ENCODE measurements at places on chromosomes 4 and X.

GRCh38 chrX:141791856-141792255 is 46.3 kb upstream of the MAGEC3 start:
- DNase-seq: no peak

GRCh38 chrX:41779030-41779564 is 55.1 kb downstream of the GPR82 start:
- no peak for DNase-seq

- no peak for DNase-seq
Measured at GRCh38 chrX:111041018-111041462, 55.0 kb upstream of the PAK3 start.

DNA sequence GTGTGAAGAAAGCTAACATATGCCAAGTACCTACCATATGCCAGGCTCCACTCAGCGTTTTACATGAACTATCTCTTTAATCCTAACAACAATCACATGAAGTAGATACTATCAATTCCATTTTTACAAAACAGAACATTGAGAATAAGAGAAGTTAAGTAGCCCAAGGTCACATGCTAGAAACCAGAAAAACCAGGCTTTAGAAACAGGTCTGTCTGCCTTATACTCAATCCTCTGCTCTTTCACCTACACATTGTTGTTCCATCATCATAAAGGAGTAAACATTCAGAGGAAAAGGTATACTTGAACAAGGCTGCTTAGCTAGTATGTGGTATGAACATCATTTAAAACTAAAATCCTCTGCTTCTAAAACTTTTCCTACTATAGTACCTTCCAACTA is 42.1 kb downstream of the WDFY3 start:
- no peak for DNase-seq

- no peak for DNase-seq
Measured at GRCh38 chr4:56787380-56787779, 34.1 kb downstream of the SPINK2 start.

DNA sequence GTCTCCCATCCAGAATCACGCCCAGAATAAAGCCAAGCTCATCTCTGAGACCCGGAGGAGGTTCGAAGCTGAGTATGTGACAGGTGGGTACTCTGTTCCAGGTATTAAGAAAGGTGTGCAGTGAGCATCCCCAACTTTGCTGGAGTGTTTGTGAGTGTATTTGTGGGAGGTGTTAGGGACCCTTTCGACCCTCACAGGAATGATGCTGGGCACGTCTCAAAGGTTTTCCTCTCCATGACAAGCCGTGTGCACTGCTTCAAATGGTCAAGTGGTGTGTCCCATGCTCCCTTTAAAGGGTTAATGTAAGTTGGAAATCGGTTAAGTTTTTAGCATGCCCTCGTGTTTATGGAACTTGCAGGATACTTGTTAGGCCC is 442 bp downstream of the MOSPD2 start:
- no peak for DNase-seq

GRCh38 chr4:130074096-130074495 is 978.1 kb downstream of the C4orf33 start:
- no peak for DNase-seq

DNA sequence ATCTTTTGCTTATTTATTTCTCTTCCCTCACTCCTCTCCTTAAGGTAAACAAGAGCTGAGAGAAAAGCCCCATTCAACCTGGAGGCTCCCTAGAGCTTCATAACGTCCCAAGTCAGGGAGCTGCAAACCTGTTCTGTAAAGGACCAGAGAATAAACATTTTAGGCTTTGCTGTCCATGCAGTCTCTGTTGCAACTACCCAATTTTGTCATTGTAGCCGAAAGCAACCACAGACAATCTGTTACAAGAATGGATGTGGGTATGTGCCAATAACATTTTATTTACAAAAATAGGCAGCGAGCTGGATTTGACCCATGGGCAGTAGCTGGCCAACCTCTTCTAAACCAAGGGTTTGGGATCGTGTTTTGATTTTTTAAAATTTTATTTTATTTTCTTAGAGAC is 71.3 kb upstream of the TBL1X start:
- DNase-seq: no peak

GRCh38 chrX:80751456-80751855 is 58.2 kb downstream of the BRWD3 start:
- DNase-seq: no peak

DNA sequence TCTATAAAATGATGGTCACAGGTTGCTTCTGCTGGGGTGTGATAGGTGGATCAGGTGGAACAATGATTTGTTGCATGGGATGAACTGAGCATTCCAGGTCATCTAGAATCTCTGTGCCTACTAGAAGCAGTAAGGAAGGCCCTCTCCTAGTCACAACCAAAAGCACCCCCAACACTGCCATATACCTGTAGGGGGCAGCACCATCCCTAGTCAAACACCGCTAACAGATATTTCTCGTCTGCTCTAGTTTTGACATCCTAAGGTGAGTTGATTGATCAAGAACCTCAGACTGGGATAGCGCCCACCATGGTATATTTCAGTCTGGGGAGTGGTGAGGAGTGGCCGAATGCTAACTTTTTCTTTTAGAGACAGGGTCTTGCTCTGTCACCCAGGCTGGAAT is 160.2 kb downstream of the NHS start:
- no peak for DNase-seq

DNA sequence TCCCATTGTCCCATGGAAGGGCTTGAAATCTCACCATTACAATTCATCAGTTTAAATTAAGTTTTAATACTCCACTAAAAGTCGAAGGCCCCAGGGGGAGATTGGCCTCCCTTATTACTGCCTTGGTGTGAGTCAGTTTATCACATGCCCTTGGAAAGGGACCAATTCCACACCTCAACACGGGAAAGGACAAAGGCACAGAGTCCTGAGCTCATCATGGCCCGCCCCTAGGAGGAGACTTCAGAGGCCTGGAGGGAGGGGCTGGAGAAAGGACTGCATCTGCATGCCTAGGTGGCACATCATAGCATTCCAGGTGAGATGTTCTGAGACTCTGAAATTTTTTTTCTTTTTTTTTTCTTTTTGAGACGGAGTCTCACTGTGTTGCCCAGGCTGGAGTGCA is 2.8 kb upstream of the SEL1L3 start:
- no peak for DNase-seq

- DNase-seq: no peak
Measured at GRCh38 chr4:186297013-186297645, 31.1 kb downstream of the F11 start.

- DNase-seq: no peak
Measured at GRCh38 chr4:46505131-46505530, 115.2 kb upstream of the GABRA2 start.

DNA sequence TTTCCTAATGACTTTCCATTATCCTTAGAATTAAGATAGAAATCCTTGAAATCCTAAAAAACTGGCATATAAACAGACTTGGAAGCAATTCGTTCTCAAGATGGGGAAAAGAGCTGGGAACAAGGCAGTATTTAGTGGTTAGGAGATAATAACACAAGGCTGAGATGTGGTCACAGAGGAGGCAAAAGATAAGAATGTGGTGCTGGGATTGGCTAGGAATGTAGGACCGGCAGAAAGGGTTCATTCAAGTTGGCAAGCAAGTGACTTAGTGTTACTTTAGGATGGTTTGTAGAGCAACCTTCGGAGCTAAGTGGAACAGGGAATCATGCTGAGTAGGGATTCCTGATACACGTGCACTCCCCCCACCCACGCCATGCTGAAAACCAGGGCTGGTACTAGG is 121.9 kb upstream of the RPS6KA3 start:
- DNase-seq: no peak

DNA sequence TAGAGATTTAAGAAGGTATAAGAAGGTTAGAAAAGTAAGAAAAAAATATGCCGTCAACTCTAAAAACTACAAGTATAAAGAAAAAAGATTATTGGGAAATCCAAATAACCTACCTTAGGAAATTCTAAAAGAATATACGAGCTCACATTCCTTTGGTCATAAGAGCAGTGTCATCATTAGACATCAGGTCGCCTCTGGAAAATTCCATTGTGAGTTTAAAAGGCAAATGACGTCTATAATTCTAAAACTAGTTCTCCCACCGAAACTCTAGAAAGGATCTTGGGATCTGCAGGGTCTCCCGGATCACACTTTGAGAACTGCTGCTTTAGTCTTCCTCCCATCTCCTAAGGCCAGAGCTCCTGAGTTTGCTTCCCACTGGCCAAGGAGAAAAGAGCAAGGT is 518 bp upstream of the SAT1 start:
- no peak for DNase-seq

- DNase-seq: no peak
Measured at GRCh38 chr4:174435974-174436373, 86.3 kb downstream of the HPGD start.

DNA sequence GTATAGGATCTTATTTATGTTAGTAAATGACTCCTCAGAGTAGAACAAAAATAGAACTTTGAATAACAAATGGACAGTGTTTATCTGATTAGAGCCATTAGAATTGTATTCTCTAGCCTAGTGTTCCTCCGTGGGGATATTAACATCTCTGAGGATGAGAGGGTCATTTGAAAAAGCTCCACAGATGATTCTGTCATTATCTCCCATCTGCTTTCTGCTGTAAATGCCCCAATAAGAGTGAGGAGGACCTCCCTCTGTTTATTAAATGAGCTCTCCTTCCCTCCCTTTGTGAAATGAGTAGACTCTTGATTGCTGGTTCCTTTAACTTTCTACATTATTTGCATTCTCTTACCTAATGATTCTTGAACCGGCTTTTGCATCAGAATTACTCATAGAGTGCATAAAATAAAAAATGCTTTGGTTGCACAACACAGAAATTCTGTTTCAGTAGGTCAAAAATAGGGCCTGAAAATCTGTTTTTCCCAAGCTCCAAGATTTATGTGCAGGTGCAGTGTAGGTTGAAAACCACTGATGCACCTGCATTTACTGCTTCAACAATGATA is 18.0 kb downstream of the GC start:
- no peak for DNase-seq

DNA sequence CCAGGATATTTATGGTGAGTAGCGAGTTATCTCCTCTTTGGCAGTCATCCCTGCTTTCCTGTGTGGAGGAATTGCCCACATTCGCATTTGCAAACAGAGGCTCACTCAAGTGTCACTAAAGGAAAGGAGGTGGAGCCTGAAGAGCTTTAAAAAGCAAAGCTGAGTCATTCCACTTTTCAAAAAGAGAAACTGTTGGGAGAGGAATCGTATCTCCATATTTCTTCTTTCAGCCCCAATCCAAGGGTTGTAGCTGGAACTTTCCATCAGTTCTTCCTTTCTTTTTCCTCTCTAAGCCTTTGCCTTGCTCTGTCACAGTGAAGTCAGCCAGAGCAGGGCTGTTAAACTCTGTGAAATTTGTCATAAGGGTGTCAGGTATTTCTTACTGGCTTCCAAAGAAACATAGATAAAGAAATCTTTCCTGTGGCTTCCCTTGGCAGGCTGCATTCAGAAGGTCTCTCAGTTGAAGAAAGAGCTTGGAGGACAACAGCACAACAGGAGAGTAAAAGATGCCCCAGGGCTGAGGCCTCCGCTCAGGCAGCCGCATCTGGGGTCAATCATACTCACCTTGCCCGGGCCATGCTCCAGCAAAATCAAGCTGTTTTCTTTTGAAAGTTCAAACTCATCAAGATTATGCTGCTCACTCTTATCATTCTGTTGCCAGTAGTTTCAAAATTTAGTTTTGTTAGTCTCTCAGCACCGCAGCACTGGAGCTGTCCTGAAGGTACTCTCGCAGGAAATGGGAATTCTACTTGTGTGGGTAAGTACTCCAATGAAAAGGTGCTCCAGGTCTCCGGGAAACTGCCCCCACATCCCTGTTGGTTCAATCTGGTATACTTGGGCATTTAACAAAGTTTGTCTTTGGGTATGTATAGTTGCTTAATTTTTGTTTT is at the start of gene EGF:
EGF (plus strand) TSS at position 178 of the 890 bp plus-strand sequence; CDS start at position 631, 453 bp downstream.
- no peak for DNase-seq

- no peak for DNase-seq
Measured at GRCh38 chr4:183586824-183587223, 72.2 kb downstream of the RWDD4 start.

GRCh38 chr4:105634402-105635080 is 73.9 kb downstream of the INTS12 start:
- DNase-seq: no peak

- no peak for DNase-seq
Measured at GRCh38 chr4:174023641-174024040, 259.8 kb downstream of the FBXO8 start.

DNA sequence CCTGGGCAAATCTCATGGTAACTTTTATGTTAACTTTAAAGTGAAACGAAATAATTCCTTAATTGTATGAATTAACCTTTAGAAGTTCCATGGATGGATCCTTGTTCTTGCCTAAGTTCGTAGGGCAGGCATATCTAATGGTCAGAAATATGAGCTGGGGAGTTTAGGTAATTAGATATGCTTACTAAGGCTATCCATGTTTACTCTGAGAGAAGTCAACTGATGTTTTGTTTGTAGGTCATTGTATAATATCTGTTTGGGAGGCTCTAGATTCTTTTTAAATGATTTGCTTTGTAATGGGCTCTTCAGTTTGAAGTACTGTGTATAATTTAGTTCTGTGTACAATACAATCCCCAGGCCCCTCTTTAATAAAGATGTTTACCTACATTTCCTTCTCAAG is 117.0 kb downstream of the DCK start:
- DNase-seq: no peak

GRCh38 chr4:87353592-87353991 is 30.9 kb upstream of the HSD17B13 start:
- DNase-seq: no peak

DNA sequence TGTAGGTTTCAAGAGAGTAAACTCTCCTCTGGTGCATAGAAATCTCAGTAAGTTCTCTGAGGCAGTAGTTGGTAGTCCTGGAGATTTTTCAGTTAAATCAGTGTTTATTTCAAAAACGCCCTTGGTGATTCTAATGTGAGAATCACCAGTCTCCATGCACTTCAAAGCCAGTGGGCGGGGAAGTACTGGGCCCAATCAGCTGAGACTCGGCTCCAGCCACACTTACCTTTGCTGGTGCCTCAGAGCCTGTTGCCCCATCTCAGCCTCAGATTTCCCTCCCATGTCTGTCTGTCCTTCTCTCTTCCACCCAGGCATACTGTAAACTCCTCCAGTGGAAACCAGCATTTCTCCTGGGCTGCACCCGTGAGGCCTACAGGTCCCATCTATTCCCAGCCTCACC is 7.4 kb upstream of the MGST2 start:
- DNase-seq: no peak

DNA sequence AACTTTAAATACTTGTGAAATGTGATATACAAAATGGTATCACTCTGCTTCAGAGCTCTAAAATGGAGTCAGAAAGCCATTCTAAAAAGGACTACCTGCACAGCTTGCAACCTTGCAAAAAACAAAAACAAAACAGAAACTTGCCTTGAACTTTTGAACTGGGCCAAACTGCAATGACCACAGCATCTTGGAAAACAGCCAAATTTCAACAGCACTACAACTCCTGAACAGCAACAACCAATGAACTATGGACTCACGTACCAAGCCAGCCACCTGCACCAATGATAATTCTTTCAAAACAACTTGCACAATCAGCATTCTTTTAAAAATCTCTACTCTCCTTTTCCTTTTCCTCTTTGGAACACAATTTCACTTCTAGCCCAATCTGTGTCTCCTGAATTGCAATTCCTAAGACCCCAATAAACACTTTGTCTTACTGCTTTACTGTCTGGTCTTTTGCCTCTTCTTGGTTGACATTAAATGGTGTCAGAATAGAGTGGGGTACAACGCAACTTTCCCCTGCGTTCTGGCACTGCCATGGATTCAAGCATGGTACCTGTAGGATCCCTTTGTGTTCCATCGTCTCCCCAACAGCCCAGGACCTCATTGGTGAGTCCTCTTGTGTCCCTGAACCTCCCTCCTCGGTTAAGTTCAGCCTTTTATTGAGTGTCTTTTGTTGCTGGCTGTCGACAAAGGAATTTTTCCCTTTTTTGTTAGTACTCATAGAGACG is 35.7 kb upstream of the FMR1 start:
- DNase-seq: no peak
